ENCODE measurements at places on chromosomes 5 and 9.

DNA sequence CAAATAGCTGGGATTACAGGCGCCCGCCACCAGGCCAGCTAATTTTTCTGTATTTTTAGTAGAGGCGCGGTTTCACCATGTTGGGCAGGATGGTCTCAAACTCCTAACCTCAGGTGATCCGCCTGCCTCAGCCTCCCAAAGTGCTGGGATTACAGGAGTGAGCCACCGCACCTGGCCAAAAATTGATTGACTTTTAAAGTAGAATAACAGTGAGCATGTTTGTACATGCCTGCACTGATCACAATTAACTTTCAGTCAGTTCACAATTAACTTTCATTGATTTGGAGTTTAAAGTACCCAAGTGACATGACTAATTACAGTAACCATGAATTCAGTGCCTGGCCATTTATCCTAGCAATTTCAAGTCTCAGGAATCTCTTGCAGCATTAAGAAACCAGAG, 61.3 kb downstream of the ANKH start:
- no peak for DNase-seq

DNA sequence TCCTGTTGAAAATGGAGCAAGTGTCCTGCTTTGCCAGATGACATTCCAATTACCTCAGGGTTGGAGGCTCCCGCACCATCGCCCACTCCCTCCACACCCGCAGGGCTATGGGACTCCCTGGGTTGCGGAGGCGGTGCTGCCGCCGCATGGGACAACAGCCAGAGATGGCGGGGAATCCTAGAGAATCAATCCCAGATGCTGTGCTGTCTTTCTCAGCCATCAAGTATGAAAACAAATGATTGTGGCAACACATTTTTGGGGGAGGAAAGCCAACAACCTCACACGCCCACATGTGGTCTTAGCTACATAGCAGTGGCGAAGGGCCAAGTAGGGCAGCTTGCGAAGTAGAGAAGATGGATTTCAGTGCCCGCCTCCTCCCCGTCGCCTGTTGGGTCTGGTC, 46.7 kb downstream of the IL31RA start:
- DNase-seq, result no peak

DNA sequence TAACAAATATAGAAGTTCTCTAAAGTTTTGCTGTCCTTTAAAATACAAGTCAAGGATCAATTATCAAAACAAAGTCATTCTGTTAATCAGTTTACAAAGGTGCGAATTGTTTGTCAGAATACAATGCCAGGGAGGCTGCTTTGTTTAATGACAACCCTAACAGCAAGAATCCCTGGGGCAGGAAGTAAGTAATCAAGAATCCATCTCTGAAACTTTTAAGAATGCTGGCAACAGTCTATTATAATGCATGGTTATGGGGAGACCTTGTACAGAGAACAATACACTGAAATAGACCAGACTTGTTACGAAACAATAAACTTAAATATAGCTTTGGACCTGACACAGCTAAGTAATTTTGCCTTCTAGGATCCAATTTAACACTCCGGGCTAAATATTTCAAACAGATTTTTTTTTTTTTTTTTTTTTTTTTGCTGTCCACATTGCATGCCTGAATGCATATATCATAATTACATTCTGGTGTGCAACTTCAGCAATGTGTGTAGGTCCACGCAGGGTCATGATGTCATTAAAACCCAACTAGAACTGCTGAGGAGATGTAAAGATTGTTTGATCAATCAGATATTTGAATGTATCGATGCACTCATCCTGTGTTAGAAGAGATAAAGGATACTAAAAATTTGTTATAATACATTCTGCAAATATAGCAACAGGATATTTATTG, 421.3 kb downstream of the CETN3 start:
- DNase-seq, result no peak

DNA sequence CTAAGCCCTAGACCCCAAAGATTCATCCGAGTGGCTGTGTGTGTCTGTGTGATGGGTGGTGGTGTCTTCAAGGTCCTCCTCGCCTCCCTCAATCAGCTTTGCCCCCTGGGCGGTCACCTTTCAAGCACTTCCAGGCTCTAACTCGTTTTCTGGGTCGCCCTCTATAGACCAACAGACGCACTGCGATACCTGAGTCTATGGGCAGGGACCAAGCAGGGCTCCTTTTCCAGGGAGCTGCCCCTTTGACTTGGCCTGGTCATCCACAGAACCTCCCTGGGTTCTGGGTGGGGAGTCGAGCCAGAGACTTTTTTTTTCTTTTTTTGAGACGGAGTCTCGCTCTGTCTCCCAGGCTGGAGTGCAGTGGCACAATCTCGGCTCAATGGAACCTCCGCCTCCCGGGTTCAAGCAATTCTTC, 1.1 kb downstream of the SLC27A4 start:
- peak; percentile 70 for DNase-seq

GRCh38 chr5:98173334-98173733, 600.1 kb upstream of the RGMB start:
- DNase-seq, result no peak

- peak; percentile 47 for DNase-seq
These were observed 505 bp downstream of the CREB3 start for GRCh38 chr9:35732800-35733541.

DNA sequence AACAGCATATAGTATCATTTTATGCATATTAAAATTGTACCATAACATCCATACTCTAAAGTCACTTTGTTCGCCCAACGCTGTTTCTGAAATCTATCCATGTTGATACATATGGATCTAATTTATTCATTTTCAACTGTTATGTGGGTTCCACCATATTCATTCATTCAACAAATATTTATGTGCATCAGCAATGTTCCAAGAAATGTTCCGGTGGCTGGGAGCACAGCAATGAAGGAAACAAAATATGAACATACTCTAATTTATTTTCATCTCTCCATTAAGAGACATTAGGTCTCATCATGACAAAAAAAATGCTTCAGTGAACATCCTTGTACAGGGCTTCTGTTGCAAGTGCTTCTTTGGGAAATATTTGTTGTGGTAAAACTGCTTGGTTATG, 75.4 kb downstream of the MARCHF3 start:
- no peak for DNase-seq

GRCh38 chr5:139468421-139468931, 2.3 kb upstream of the SMIM33 start:
- DNase-seq, result no peak

GRCh38 chr9:110555551-110556331, 23.8 kb downstream of the SVEP1 start:
- DNase-seq, result no peak

GRCh38 chr9:123998278-123998925, 13.2 kb upstream of the LHX2 start:
- no peak for DNase-seq

GRCh38 chr5:73278693-73279092, 105.7 kb downstream of the TMEM174 start:
- DNase-seq, result no peak

DNA sequence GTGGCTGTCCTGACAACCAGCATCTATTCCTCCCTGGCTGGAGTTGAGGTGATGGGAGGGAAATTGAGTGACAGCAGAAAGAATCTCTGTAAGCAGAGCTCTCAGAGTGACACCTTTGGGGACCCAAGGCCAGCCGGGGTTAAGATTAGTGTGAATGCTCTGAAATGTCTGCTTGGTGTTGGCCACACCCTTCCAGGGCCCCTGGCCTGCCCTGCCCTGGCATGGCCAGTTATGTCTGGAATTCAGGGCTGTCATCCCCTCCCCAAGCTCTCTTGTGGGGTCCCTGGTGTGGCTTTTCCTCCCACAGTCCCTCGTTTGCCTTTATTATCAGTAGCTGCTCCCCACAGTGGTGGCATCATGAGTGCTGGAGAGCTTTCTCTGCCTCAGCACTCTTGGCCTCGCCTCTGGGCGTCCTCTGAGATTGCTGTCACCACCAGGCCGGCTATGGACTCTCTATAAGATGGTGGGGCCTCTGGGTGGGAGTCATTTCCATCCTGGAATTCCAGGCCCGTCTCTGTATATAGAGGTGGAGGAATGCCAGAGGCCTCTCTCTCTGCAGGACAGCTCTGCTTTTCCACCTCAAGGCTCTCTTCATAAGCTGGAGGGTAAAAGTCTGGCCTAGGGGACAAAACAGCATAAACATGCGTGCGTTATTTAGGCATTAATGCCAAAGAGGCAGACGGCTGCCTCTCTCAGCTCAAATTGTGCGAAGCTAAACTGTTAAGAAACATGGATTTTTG, 3.6 kb downstream of the TMEM252 start:
- DNase-seq, result no peak
